Stimulated activated CD8-positive, alpha-beta memory T cell treated with anti-CD3 and anti-CD28 coated beads, Interleukin-15, amount 100 ng/mL, for 48 hours (primary cell): ENCODE measurements at places on chromosomes 7 and 10.

- no peak for DNase-seq
Observed at GRCh38 chr7:8481096-8481495, 47.7 kb downstream of the NXPH1 start.

GRCh38 chr7:1103009-1103788 is 15.3 kb downstream of the GPER1 start:
- DNase-seq = peak; percentile 32

DNA sequence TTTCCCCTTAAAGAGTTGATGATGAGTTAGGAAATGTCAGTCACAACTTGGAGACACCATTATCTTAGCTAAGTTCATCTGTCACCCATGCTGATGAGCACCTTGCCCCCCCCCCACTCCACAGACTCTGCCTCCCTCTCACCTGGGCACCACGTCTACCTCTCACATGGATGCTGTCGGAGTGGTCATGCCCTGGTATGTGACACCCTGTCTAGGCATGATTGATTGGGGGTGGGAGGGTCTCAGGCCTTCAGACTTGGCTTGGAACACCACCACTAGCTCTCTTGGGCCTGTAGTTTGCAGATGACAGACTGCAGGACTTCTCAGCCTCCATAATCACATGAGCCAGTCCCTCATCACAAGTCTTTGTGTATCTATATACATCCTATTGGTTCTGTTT is 78.0 kb downstream of the WDR37 start:
- no peak for DNase-seq

DNA sequence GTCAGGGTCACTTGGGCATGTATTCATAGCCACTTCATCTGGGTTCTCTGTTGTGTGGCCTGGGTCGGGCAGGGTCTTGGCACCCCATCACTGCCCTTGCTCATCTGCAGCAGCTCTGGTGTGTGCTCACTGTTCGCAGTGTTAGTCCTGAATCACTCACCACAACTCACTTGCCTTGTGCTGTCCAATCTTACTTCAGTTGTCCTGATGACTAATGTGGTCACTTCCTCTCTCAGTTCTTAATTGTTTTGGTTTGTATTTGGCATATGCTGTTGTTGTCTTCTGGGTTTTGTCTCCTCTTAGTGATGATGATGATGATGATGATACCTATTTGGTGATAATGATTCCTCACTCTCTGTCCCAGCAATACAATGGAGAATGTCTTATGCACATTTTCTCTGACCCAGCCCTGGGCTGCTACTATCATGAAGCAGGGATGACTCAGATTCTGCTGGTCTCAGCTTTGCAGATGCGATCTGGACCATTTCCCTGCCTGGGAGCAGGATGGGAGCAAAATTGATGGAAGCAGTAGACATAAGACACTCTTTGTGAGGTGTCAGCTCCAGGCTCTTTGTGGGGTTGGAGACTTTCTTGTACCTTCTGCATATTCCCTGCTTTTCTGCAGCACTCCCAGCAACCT is 17.0 kb downstream of the ADRA2A start:
- no peak for DNase-seq

- DNase-seq = no peak
Observed at GRCh38 chr10:78505657-78506056, 472.0 kb downstream of the RPS24 start.

GRCh38 chr10:125844751-125845221 is 21.4 kb downstream of the BCCIP start:
- no peak for DNase-seq

GRCh38 chr10:112956631-112957350 is 6.7 kb downstream of the TCF7L2 start:
- DNase-seq = no peak

DNA sequence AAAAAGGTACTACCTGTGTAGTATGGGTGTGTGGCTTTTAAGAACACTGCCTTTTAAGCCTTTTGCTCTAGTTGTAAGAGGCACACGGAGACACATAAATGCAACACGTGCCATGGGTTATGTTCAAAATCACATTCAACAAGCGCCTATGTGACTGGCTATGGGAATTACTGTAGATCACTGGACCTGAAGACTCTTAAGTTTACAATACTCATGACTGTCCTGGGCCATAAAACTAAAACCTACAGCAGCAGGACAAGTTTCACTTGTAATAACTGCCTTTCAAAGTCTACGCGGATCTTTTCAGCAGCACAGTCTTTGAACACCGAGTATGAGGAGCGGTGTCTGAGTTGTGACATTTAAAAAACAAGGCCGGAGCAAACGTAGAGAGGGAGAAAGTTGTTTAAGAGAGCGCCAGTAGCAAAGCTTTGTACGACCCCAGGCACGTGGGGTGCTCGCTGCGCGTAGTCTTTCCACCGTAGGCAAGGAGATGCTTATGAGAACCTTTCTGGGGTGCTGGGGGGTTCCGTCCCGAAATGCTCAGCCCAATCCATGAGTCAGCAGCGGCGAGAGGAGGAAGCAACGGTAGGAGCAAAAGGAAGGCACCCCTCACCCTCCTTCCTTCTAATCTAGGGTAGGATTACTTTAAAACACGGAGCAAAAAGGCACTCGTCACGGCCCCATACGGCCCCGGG is 662 bp downstream of the DNAJC2 start:
- DNase-seq = no peak

DNA sequence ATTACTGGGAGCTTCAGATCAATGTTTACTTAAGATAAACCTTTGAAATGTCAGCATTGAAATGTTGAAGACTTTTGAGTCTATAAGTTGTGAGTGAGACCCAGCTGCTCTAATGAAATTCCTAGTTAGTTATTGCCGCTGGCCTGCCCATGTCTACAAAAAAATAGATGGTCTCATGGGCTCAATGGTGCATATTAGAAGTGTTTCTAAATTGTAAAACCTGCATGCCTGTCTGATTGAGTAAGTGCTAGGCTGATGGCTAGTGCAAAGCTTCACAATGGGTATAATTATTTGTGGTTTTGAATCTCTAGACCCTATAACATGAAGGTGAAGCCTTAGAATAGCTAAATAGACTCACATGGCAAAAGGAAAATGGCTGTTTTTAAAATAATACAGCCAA is 234.5 kb downstream of the SORCS3 start:
- DNase-seq = no peak

- DNase-seq = no peak
Observed at GRCh38 chr7:157014635-157015555, 4.4 kb upstream of the MNX1 start.

- no peak for DNase-seq
Observed at GRCh38 chr10:78462726-78463228, 429.1 kb downstream of the RPS24 start.

DNA sequence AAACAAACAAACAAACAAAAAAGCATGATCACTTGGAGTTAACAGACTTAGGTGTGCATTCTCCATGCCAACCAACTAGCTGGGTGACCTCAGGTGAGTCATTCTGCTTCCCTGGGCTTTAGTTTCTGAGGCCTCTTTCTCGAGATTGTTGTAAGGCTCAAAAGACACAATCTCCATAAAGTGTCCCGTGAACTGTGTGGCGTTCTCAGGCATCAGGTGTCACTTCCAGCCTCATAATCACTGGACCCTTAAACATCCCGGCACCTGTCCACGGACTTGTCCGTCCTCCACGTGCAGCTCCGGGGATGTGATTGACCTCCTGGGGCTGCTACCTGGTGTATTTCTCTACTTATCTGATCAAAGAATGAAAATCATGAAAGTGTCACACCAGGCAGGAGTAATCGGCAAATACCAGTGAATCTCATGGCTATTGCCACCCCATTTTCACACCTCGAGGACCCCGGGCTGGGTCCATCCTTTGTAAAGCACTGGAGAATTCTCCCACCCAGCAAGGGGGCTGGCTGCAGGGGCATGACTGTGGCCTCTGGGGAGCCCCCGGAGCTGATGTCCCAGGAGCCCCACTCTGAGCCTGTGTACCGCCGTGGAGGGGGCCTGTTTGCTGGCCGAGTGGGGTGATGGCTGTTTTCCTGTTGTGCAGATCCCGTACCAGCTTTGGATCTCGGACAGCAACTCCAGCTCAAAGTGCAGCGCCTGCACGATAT is 189.8 kb upstream of the SH2B2 start:
- DNase-seq = no peak

GRCh38 chr10:89302625-89303024 is 779 bp downstream of the IFIT2 start:
- no peak for DNase-seq

- no peak for DNase-seq
Observed at GRCh38 chr10:59847326-59847725, 59.0 kb downstream of the CCDC6 start.

DNA sequence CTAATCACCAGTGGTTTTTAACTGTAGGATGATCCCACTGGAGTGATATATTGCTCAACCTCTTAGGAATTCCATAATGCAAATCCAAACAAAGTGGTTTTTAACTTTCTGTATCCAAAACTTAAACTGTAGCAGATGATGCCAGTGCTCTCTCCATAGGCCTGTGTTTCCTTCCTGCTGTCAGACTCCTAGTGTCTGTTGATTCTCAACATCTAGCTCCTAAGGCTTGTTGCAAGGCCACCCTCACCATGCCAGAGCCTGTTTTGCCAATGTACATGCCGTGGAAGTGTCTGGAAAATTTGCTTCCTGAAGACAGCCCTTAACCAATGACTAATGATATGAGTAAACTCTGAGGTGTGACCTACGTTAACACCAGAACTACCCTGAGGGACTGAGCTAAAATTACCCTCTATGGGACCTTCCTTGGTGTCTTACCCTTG is 39.3 kb downstream of the C1GALT1 start:
- DNase-seq = no peak

GRCh38 chr7:92635538-92635937 is 45.3 kb upstream of the FAM133B start:
- DNase-seq = no peak

- DNase-seq = no peak
Observed at GRCh38 chr7:114875186-114875585, 46.7 kb upstream of the MDFIC start.

DNA sequence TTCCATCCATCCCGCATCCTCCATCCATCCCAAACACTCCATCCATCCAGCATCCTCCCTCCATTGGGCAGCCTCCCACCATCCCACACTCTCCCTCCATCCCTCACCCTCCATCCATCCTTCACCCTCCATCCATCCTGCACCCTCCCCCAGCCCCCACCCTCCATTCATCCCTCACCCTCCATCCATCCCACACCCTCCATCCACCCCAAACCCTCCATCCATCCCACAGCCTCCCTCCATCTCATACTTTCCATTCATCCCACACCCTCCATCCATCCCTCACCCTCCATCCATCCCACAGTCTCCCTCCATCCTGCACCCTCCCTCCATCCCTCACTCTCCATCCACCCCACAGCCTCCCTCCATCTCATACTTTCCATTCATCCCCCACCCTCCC is 60.4 kb downstream of the FOXI2 start:
- DNase-seq = no peak

DNA sequence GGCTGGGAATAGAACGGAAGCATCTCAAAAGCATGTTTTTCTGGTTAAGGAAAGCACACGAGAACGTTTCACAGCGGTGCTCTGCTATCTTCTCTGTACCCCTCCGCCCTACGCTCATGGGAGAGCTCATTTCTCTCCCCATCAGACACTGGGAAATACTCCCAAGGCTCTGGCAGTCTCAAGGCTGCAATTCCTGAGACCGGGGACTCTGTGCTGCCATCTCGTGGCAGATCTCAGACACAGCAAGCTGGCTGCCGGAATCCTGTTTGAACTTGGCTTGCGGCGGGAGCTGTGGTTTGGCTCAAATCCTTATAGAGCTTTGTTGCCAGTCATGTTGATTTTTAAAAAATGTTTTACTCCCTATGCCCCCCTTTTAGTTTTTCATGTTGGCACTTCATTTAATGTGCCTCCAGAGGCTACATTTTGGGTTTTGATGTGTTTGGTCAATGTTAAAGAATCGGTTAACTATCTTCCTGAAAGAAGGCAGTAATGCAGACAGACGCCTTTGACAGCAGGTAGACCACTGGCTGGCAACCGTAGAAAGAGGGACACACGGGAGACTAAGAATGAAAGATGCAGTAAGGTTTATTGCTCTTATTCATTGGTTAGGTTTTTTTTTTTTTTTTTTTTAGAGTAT is 27.6 kb downstream of the BMPER start:
- peak; percentile 6 for DNase-seq

DNA sequence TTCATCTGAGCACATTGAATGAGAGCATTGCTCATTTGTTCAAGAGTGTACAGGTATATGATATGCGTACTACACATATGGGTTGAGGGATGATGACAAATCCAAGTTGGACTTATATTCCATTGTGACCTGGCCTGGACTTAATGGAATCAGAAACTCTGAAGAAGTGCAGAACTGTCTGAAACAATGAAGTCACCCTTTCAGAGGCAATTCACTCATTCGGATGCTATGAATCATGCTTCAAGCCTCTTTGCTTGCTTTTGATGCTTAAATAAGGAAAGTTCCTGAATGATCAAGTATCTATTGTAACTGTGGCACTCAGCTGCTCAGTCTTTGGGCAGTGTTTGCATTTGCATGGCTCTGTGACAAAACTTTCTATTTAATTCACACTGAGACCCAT is 93.4 kb downstream of the ZNF365 start:
- no peak for DNase-seq

DNA sequence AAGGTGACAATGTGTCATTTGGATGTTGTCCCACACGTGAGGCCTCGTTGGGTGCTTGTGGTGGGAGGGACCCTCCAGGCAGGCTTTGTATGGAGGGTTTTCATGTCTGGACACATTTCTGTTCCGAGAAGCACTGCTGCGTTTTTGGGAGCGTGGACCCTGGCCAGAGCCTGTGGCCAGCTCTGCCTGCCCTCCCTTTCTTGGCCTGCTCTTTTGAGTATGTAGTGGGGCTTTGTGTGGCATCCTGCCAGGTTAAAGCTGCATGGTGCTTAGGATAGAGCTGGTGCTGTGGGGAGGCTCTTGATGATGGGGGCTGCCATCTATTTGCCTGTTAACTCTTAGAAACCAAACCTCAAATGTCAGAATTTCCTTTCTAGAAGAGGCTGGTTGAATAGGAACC is 45.7 kb downstream of the GLRX3 start:
- no peak for DNase-seq

- DNase-seq = no peak
Observed at GRCh38 chr7:99928994-99929729, at the start of gene GJC3. Gene GJC3 (minus strand): TSS chr7:99929620. CDS start chr7:99929620, 0 bp downstream.

- no peak for DNase-seq
Observed at GRCh38 chr10:18680754-18681153, 21.5 kb downstream of the ARL5B start.

DNA sequence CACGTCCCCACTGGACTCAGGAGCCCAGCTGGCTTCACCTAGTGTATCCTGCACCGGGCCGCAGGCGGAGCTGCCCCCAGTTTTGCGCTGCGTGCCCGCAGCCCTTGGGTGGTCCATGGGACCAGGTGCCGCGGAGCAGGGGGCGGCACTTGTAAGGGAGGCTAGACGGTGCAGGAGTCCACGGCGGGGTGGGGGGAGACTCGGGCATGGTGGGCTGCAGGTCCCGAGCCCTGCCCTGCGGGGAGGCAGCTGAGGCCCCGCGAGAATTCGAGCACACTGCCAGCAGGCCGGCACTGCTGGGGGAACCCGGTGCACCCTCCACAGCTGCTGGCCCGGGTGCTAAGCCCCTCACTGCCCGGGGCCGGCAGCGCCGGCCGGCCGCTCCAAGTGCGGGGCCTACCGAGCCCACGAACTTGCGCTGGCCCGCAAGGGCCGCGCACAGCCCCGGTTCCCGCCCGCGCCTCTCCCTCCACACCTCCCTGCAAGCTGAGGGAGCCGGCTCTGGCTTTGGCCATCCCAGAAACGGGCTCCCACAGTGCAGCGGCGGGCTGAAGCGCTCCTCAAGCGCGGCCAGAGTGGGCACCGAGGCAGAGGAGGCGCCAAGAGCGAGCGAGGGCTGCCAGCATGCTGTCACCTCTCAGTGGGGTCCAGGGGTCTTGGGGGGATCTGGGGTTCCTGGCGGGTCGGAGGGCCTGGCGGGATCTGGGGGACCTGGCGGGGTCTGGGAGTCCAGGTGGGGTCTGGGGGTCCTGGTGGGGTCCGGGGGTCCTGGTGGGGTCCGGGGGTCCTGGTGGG is 81.4 kb downstream of the VIPR2 start:
- DNase-seq = no peak
